ENCODE measurements at places on chromosomes 4 and X.

- DNase-seq = peak; percentile 69
Measured at GRCh38 chr4:138632856-138633579, 382.6 kb upstream of the NOCT start.

- DNase-seq = peak; percentile 26
Measured at GRCh38 chr4:103934178-103934789, 214.5 kb upstream of the TACR3 start.

GRCh38 chrX:104918122-104918521 is 302.4 kb downstream of the TEX13A start:
- DNase-seq = no peak

GRCh38 chr4:19941434-19941833 is 310.3 kb upstream of the SLIT2 start:
- DNase-seq = no peak

- DNase-seq = no peak
Measured at GRCh38 chrX:17067534-17067933, 121.1 kb downstream of the REPS2 start.

DNA sequence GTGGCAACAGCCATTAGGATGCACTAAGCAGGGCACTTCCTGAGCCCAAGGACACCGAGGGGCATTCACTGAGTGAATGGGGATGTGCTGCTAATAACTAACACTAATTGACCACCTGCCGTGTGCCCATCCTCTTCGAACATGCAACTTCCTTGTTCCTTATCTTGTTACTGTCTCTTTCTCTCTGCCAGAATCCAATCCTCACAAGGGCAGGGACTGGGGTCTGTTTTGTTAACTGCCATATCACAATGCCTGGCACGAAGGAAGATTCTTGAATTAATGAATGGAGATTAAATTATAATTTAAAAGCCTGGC is 1.3 kb downstream of the ERAS start:
- no peak for DNase-seq

DNA sequence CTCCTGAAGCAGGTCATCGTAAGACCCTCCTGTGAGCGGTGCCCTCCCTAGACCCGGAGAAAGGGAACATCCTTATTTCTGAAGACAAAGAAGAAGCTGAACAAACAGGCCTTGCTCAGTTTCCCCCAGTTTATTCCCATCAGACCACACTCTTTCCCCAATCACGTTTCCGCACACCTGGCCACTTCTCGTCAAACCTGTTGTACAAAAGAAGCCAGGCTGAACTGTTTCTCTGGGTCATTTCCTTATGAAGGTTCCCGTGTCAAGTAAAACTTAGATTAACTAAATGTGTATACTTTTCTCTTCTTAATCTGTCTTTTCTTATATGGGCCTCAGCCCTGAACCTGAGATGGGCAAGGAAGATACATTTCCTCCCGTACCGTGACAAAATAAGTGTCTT is 111.6 kb upstream of the ENPP6 start:
- DNase-seq = no peak

DNA sequence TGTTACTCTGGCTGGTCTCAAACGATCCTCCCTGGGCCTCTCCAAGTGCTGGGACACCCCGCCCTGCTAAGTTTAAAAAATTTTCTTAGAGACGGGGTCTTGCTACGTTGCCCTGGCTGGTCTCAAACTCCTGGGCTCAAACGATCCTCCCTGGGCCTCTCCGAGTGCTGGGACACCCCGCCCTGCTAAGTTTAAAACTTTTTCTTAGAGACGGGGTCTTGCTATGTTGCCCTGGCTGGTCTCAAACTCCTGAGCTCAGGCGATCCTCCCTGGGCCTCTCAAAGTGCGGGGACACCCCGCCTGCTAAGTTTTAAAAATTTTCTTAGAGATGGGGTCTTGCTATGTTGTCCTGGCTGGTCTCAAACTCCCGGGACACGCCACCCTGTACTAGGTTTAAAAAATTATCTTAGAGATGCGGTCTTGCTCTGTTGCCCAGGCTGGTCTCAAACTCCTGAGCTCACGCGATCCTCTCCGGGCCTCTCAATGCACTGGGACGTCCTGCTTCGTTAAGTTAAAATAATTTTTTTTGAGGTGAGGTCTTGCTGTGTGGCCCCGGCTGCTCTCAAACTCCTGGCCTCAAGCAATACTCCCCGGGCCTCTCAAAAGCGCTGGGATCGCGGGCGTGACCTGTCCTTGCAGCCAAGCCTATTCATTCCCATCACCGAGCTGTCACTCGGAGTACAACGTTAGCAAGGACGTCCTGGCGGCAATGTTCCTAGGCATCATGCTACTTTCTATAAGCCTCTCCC is 1.1 kb downstream of the SLC25A6 start:
- no peak for DNase-seq

DNA sequence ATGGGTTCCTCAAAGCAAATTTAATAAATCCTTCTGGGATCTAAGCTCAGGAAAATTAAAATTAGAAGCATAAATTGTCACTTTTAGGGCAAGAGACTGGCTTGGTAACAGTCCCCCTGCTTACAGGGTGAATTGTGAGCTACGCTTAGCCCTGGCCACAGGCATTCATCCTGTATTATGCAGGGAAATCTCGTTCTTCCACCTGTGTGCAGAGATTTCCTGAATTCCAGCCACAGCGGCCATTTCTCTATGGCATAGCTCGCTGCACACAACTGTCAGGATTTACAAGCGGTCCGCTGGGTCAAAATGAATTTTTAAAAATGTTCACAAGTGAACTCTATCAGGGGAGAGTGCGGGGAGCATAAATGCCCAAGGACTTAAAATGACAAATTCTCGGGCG is 111.9 kb downstream of the DCTD start:
- DNase-seq = no peak

GRCh38 chr4:140937866-140938265 is 181.7 kb upstream of the TBC1D9 start:
- peak; percentile 13 for DNase-seq

- DNase-seq = peak; percentile 77
Measured at GRCh38 chrX:154478728-154479622, at the start of gene LAGE3. LAGE3 (minus strand) TSS chrX:154479281; CDS start chrX:154478915, 366 bp downstream.

- DNase-seq = no peak
Measured at GRCh38 chrX:46488712-46489111, 56.5 kb downstream of the ZNF674 start.

DNA sequence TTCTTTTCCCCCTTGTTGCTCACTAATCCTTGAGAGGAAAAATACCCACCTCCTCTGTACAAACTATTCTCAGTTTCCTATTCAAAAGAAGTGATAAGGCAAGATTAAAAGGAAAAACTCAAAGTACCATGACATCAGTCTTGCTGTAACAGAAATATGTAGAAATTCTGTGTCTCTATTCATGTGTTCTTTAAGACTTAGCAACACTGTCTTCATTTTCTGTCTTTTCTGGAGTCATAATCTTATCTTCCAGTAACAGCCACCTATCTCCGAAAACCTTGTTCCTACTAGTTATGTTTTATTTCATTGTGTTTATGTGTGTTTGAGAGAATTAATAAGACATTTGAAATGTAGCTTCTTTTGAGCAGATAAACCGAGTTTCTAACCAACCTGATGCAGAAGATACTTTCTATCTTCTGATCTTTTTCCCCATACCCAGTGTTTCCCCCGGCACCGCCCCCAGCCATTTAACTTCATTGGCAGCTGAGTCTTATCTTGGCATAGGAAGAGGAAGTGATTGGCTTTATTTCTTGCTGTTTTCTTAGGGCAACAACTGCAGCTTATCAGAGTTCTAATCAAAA is 8.0 kb downstream of the FAM241A start:
- DNase-seq = no peak

GRCh38 chrX:47222751-47223350 is 4.4 kb downstream of the CDK16 start:
- no peak for DNase-seq

DNA sequence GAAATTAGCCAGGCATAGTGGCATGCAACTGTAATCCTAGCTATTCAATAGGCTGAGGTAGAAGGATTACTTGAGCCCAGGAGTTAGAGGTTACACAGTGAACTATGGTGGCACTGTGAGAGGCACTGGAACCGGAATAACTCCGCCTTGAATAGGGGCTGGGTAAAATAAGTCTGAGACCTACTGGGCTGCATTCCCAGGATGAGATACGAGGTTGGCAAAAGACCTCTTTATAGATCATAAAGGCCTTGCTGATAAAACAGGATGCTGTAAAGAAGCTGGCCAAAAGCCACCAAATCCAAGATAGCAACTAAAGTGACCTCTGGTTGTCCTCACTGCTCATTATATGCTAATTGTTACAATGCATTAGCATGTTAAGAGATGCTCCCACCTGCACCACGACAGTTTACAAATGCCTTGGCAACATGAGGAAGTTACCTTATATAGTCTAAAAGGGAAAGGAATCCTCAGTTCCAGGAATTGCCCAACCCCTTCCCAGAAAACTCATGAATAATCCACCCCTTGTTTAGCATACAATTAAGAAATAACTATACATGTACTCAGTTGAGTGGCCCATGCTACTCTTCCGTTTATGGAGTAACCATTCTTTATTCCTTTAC is 88.6 kb downstream of the CENPC start:
- DNase-seq = no peak

- no peak for DNase-seq
Measured at GRCh38 chr4:140298001-140298400, 75.4 kb upstream of the SCOC start.

- no peak for DNase-seq
Measured at GRCh38 chrX:1389181-1389992, 2.5 kb downstream of the SLC25A6 start.

GRCh38 chr4:24956091-24956490 is 43.2 kb upstream of the CCDC149 start:
- DNase-seq = no peak

DNA sequence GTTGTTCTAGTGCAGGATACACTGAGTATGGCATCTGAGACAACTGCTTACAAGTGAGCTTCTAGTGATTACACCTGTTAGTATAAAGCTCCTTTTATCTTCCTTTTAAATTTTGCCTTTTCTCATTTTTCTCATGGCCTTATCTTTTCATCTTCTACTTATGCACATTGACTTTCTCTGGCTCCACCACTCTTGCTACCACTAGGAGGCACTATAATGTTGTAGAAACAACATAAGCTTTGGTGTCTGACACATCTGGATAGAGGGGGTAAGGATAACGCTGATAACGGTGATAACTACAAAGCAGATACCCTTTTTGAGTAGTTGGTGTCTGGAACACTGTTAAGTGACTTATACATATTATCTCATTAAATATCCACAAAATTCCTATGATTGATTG is 187.4 kb upstream of the TEX13C start:
- peak; percentile 32 for DNase-seq

DNA sequence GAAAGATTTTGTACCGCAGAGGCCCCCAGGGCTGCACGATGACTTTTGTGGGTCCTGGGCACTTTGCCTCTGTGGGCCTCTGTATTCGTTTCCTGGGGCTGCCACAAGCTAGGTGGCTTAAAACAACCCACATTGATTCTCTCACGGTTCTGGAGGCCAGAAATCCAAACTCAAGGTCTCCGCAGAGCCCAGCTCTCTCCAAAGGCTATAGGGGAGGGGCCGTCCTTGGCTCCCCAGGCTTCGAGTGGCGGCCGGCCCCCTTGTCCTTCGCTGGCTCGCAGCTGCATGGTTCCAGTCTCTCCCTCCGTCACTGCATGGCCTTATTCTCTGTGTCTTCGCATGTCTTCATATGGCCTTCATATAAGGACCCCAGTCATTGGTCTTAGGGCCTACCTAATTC is 241.2 kb downstream of the EVC2 start:
- DNase-seq = no peak

DNA sequence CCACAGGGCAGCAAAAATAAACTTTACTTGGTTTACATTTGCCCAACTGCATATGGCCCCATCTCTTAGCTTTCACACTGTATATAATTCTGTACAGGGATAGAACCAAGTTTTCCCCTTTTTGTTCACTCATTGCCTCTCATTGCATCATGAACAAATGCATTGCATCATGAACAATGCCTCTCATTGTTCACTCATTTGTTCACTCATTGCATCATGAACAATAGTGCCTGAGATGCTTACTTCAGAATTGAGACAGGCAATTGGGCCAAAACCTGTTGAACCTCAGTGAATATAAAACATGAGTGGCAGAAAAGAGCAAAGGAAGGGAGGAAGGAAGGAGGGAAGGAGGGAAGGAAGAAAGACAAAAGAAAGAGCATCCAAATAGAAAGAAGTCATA is 98.2 kb downstream of the SOWAHB start:
- DNase-seq = no peak

DNA sequence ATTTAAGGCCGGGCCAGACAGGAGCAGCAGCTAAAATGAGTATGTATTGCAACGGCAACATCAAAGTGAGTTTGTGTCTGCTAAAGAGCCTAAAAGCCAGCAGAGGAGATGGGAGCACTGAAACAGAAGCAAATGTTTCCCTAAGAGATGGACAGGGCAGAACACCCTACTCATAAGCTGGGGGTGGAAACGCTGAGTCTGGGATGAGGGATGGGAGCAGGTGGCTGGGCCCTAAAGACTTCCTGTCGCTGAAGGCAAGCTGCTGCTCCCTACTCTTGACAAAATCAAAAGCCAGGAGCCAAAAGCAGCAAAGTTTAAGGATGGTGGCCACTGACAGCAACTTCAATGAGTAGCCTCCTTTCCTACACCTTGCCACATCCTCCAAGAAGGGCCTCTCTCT is 40.6 kb upstream of the NAP1L5 start:
- DNase-seq = no peak

DNA sequence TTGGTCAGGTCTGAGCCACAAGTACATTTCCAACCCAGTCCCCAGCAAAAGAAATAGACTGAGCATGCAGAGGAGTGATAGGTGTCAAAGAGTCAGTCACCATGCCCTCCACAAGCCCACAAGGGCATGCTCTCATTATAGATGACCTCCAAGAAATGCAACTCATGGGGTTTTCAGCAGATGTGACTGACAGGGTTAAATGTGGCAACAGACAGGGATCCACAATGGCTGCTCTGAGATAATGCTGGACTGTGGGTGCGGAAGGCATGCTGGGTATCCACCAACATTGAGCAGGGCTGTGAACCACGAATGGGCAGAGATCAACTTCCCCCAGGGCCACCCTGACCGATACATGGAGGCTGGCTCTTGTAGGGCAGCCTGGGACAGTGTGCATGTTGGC is 115.8 kb downstream of the BCOR start:
- no peak for DNase-seq

DNA sequence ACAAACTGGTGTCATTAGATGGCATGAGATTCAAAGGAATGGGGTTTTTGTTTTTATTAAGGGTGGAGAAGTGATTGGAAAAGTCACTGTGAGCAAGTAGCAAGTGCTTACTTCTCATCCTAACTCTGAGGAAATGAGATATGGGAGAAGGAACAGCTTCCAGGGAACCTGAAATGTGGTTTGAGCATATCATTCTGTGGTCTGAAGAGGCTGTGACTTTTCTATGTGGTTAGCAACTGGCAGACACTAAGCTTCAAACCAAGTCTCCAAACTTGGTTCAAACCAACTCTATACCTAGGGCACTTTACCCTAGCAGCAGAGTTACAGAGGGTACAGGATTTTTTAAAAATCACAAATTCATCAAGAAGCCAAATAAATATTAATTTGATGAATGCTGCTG is 58.2 kb downstream of the DCLK2 start:
- DNase-seq = peak; percentile 84

GRCh38 chr4:77120886-77121508 is 36.0 kb upstream of the CCNG2 start:
- peak; percentile 12 for DNase-seq

- DNase-seq = peak; percentile 37
Measured at GRCh38 chr4:121070696-121071639, 1.4 kb downstream of the NDNF start.
